ENCODE measurements at places on chromosomes 6 and 20.

- peak overlapping the region; percentile 86 for H3K27ac ChIP-seq
- no peak for DNase-seq
- H3K4me1 ChIP-seq = no peaks in the 10 kb centered on the region
Measured at GRCh38 chr6:25137480-25137879, 141.7 kb upstream of the CARMIL1 start.

- no peaks in the 10 kb centered on the region for H3K4me1 ChIP-seq
- no peaks in the 10 kb centered on the region for H3K27me3 ChIP-seq
- H3K36me3 ChIP-seq = no peaks in the 10 kb centered on the region
Measured at GRCh38 chr6:33828764-33829731, 25.2 kb upstream of the MLN start.

- H3K36me3 ChIP-seq = no peaks in the 10 kb centered on the region
- no peak overlapping the region for H3K4me3 ChIP-seq
- no peaks in the 10 kb centered on the region for H3K4me1 ChIP-seq
- no peak overlapping the region for H3K27ac ChIP-seq
- H3K27me3 ChIP-seq = no peaks in the 10 kb centered on the region
Measured at GRCh38 chr6:50742161-50742560, 28.8 kb downstream of the TFAP2D start.

DNA sequence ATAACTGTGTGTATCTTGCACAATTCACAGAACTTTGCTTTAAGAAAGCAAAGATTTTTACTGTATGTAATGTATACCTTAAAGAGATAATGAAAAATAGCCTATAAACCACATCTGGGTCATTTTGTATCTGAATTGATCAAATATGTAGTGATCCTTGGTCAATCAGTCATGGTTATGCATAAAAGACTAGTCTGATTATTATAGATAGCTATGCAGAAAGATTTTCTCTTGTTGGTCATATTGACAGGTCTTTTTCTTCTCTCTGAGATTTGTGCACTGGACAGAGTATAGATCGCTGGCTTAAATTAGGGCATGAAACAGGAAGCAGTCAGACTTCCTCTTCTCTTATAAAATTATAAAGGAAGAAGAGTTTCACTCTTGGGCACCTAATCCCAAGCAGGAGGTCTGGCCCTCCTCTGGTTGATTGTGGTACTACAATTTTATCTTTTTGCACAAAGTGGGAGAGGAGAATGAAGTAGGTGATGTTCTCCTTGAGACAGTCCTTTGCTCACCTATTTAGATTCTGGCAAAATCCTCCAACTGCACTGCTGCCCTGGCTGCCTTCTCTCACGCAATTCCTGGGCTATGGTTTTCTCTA lies 380.9 kb upstream of the RGS17 start:
- DNase-seq = no peak
- no peaks in the 10 kb centered on the region for H3K27me3 ChIP-seq
- H3K36me3 ChIP-seq = no peaks in the 10 kb centered on the region
- no peaks in the 10 kb centered on the region for H3K4me1 ChIP-seq
- H3K4me3 ChIP-seq = no peak overlapping the region

GRCh38 chr6:31356216-31356945 lies 598 bp downstream of the HLA-B start:
- DNase-seq = peak; percentile 79
- peak overlapping the region; percentile 71 for H3K4me3 ChIP-seq
- H3K4me1 ChIP-seq = no peaks in the 10 kb centered on the region
- no peaks in the 10 kb centered on the region for H3K27me3 ChIP-seq
- H3K36me3 ChIP-seq = no peaks in the 10 kb centered on the region

DNA sequence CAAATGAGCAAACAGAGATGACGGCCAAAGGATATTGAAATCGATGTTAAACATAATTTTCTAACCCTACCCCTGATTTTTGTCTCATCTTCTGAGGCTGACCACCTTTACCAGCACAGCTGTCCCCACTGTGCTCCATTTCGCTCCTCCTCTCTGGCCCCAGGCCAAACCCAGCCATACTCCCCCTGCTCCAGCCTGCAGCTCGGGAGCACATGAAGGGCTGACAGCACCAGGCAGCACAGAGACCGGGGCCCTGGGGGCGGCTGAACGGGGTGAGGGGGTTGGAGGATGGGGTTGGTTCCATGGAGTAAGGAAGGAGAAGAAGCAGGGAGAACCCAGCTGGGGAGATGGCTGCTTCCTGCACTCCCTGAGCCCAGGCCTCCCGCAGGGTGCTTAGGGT lies 3.2 kb upstream of the NCR2 start:
- no peaks in the 10 kb centered on the region for H3K4me1 ChIP-seq
- no peak overlapping the region for H3K27ac ChIP-seq
- no peak for DNase-seq
- H3K36me3 ChIP-seq = no peaks in the 10 kb centered on the region
- no peak overlapping the region for H3K4me3 ChIP-seq

GRCh38 chr6:70309243-70309642 lies 6.4 kb upstream of the COL9A1 start:
- H3K4me3 ChIP-seq = no peak overlapping the region
- H3K27ac ChIP-seq = no peak overlapping the region
- no peaks in the 10 kb centered on the region for H3K36me3 ChIP-seq
- DNase-seq = no peak

- H3K4me3 ChIP-seq = no peak overlapping the region
- H3K4me1 ChIP-seq = no peaks in the 10 kb centered on the region
Measured at GRCh38 chr6:111676383-111676782, 70.7 kb upstream of the TRAF3IP2 start.

DNA sequence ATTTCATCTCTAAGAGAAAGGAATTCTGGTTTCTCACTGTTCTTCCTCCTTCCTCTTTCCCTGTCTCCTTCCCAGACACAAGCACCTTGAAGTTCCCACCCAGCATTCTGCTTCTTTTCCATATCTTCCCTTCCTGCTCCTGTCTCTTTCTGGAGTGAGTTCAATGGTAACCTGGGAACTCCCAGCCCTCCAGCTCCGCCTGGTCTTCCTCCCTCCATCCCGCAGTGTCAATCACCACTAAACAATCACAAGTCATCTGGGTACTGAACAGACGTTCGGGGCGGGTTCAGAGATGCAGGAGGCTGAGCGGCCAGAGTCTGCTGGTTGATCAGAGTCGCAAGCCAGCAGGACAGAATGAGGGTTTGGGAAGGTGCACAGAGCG lies 7.7 kb downstream of the TTBK1 start:
- H3K4me3 ChIP-seq = no peak overlapping the region
- no peaks in the 10 kb centered on the region for H3K36me3 ChIP-seq
- H3K4me1 ChIP-seq = peaks cover 16% of the 10 kb centered on the region

GRCh38 chr6:166592821-166593220 lies 6.3 kb upstream of the RAMACL start:
- no peak overlapping the region for H3K4me3 ChIP-seq
- H3K27me3 ChIP-seq = no peaks in the 10 kb centered on the region
- DNase-seq = no peak
- H3K27ac ChIP-seq = no peak overlapping the region
- no peaks in the 10 kb centered on the region for H3K36me3 ChIP-seq

- H3K4me1 ChIP-seq = peaks cover 64% of the 10 kb centered on the region
- H3K4me3 ChIP-seq = no peak overlapping the region
- no peak overlapping the region for H3K27ac ChIP-seq
Measured at GRCh38 chr6:13702809-13703302, 8.8 kb downstream of the RANBP9 start.

DNA sequence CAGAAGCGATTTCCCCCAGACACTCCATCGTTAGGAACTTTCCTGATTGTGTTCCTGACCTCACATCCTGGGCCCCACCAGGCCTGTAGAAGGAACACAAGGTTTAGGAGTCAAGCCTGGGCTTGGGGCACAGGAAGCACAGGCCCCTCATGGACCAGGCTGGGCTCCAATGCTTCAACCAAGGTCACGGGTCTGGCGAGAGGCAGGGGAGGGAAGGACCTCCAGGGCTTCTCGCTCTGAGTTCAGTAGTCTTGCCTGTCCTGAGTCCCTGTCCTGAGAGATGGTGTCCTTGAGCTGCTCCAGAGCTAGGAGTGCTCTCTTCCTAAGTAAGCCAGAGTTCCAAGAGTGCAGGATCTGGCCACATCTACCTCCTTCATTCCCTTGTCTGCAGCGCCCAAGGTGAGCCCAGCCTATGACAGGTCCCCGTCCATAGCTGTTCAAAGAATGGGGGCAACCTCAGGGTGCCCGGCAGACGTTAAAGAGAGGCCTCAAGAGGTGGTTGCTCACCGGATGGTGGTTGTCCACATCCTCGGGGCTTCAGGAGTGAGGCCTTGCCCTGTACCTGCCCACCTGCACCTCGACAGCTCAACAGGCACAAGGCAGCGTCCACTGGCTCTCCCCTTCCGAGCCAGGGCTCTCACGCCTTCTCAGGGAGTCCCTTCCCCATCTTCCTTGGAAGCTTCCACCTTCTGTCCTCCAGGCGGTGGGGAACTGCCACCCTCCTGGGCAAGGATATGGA lies 1.6 kb upstream of the TUBB1 start:
- no peak overlapping the region for H3K27ac ChIP-seq
- H3K27me3 ChIP-seq = no peaks in the 10 kb centered on the region
- no peaks in the 10 kb centered on the region for H3K36me3 ChIP-seq

DNA sequence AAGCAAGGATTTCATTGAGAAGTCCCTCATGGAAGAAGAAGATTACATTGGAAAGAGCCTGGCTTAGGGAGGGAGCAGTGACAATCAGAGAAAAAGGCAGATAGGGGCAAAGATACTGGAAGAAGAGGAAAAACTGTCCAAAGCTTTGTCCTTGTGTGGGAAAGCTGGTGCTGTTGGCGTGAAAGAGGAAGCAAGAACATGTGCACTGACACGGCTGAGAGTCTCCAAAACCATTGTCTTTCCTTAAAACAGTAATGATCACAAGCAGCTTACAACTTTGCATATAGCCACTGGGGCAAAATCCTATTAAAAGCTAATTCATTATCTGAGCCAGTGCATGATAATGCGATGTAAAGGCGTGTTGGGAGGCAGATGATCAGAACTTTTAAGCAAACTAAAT lies 85.1 kb upstream of the ESR1 start:
- DNase-seq = no peak
- no peak overlapping the region for H3K4me3 ChIP-seq
- H3K36me3 ChIP-seq = no peaks in the 10 kb centered on the region
- no peaks in the 10 kb centered on the region for H3K4me1 ChIP-seq
- H3K27ac ChIP-seq = no peak overlapping the region
- H3K27me3 ChIP-seq = no peaks in the 10 kb centered on the region

- no peak overlapping the region for H3K4me3 ChIP-seq
- H3K27me3 ChIP-seq = no peaks in the 10 kb centered on the region
- H3K36me3 ChIP-seq = no peaks in the 10 kb centered on the region
- no peak for DNase-seq
- H3K27ac ChIP-seq = no peak overlapping the region
Measured at GRCh38 chr6:146870760-146871159, 272.0 kb downstream of the ADGB start.

DNA sequence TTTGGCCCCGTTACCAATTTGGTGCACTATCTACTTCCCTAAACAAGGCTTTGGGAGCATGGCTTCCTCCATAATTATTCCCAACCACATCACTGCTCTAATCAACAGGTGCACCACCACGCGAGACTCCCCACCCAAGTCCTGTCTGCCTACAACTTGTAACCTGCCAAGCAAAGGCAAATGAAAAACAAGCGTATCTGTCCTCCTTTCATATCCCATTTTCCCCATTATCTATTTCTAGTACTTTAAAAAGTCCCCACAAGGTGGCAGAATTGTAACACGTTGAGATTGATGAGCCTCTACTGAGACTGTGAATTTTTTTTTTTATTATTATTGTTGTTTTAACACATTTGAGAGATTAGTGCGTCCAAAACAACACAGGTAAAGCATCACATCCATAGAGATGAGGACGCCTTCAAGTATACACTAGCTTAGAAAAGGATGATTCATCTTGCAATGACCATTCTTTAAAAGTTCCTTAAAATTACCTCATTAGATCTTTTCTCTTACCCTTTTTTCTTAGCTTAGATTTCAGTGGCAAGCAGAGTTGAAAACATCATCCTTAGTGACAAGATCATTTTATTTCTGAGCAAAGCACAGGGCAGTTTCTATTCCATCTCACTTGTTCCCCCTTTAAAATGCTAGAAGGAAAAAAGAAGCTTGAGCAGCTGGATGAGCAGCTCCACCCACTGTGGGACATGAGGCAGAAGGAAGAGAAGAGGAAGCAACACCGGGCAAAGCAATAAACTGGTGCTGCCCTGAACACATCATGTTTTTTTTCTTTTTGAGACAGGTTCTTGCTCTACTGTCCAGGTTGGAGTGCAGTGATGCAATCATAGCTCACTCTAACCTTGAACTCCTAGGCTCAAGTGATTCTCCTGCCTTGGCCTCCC lies 210.8 kb downstream of the ARHGAP18 start:
- H3K4me3 ChIP-seq = no peak overlapping the region
- DNase-seq = peak; percentile 33
- no peaks in the 10 kb centered on the region for H3K27me3 ChIP-seq
- peaks cover 9% of the 10 kb centered on the region for H3K36me3 ChIP-seq
- peaks cover 3% of the 10 kb centered on the region for H3K4me1 ChIP-seq

DNA sequence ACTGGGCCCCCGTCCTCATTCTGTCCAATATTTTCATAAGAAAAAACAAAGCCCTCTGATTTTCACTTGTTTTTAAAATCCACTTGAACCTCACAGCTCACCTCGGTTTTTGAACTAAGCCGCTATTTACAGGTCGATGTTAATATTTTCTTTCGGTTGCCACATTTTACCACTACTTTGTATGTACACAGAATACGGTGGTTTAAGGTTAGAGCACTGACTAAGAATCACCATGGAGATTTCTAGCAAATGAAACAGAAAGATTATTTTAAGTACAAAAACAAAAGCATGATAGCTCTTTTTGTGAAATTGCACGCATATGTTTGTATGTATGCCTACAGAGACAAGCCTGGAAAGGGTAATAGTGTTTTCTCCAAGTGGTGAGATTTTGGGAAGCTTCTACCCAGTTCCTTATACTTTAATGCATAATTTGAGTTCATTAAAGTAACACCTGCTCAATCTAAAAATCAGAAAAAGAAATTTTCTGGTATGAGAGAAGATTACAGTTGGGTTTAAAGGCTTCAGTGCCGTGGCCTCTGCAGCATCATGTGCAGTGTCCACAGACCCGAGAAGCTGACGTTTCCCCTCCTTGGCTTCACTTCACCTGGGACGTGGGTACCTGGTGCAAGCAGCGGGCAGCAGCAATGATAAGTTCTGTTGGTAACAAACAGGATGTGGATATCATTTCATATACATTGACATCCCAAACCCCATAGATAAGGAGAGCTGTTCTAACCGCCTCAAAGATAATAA lies 144.0 kb downstream of the UST start:
- no peak overlapping the region for H3K4me3 ChIP-seq
- H3K36me3 ChIP-seq = no peaks in the 10 kb centered on the region
- no peak for DNase-seq
- H3K27me3 ChIP-seq = no peaks in the 10 kb centered on the region

DNA sequence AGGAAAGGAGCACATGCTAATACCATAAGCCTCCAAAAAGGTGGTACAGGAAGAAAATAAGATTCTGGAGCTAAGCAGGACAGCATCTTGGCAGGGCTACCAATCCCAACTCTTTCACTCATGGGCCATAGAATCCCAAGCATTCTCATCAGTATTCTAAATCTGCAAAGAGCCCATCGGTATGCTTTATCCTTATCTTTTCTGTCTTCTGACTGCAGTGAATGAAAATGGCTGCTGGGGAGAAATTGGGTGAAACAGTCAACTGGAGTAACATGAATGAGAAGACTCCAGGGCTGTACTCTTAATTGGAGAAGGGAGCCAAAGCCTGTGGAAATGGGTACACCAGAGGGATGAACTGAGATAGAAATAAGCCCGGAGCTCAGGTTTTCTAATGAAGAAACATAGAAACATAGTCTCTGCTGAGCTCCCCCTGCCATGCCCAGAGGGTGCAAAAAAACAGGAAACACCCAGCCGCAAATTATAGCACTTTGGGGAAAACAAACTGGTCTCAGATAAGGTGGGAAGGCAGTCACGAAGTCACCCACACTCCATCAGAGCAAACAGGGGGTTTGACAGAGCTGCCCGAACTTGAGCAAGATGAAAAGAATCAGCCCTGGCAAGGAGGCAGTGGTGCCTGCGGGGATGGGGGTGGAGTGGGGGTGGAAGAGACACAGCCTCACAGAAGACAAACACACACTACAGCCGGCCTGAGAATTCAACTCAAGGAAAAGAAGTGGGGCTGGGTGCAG lies 35.4 kb upstream of the E2F3 start:
- DNase-seq = no peak
- H3K4me3 ChIP-seq = no peak overlapping the region
- H3K27me3 ChIP-seq = no peaks in the 10 kb centered on the region

All from tibial artery (tissue), 4 donors.